Endothelial cell (in vitro differentiated cells): ENCODE measurements at places on chromosomes 5 and 9.

DNA sequence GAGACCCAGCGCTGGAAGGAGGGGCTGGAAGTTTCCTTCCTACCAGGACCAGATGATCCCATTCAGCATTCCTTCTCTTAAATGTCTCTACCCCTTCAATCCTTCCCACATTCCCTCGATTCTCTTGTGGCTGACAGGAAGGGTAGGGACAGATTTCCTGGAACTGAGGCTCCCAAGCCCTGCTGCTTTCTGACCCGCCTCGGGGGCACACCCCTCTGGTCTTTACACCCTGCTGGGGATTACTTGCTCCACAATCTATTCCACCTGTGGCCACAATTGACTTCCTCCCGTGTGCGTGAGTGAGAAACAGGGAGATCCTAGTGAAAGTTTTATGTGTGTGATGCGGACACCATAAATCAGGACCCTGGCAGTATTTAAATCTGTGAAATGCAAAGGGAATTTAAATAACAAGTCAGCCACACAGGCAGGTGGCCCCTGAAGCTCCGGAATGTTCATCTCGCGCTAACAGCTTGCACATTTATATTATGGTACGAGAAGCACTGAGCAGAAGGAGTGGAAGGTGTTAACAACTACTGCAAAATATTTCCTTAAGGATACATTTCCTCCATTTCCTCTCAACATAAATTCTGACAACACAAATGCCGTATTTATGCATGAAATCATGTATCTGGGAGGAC lies 237.5 kb downstream of the SLIT3 start:
- no peak for DNase-seq

DNA sequence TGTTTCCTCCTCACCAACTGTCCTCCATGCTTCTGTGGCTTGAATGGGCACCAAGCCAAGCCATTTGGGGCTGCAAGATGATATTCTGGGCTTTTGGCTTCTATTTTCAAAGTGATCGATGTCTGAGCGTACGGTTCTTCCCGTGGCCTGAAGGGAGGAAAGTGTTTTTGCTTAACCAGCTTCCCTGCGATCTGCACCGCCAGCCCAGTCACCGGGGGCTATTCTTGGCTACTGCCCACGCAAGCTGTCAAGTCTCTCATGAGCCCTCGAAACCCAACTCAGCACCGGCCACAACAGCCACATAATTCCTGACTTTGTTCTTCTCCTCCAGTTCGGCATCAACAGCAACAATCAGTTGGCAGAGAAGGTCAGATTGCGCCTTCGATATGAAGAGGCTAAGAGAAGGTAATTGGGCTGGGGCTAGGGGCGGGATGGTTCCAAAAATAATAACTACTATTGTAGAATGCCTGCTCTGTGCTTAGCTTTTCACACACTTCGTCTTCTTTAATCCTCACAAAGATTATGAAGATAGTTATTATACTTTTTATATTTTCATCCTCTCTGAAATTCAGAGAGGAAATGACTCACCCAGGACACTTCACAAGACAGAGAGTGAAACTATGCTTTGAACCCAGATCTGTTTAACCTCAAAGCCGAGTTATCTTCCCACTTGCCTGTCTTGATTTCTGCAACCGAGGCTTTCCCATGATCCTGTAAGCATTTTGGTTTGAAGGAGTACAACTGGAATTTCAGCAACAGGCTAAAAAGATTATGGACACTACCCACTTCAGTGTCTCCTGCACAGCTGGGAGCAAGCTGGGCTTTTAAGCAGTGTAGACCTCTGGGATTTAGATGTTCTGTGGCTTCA lies 76.4 kb upstream of the RARS1 start:
- DNase-seq: no peak

GRCh38 chr5:167653645-167654106 lies 637.8 kb upstream of the WWC1 start:
- DNase-seq: no peak

GRCh38 chr5:124951105-124951504 lies 204.7 kb upstream of the ZNF608 start:
- DNase-seq: no peak

DNA sequence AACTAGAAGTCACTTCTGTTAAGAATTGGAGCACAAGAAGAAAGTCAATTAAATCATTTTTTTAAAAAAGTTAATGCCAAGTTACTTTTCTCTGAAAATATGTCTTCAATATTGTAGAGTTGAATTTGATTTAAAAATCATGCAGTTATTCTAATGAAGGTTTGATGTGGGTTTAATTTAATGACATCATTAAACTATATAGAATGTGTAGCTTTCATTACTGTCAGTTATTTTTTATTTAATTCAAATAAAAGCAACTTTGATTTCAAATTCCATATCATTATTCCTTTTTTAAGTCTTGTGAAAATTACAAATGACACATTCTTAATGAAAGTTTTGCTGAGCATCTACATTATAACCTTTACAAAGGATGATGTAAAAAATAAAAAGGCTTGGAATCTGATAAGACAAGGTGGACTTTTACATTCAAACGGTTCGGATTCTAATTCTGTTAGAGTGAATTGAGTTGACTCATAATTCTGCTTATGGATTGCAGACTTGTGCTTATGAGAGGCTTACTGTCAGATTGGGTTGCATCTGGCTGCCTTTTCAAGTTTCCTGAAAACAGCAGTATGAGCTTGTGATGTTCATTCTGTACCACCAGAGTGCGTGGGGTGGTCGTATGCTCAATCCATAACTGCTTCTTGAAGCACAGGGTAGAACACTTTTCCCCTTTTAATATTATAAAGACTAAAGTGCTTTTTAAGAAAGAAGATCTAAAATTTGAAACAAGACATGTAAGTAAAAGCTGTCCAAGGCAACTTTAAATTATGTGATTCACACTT lies 253.0 kb upstream of the ARRDC3 start:
- DNase-seq: no peak

DNA sequence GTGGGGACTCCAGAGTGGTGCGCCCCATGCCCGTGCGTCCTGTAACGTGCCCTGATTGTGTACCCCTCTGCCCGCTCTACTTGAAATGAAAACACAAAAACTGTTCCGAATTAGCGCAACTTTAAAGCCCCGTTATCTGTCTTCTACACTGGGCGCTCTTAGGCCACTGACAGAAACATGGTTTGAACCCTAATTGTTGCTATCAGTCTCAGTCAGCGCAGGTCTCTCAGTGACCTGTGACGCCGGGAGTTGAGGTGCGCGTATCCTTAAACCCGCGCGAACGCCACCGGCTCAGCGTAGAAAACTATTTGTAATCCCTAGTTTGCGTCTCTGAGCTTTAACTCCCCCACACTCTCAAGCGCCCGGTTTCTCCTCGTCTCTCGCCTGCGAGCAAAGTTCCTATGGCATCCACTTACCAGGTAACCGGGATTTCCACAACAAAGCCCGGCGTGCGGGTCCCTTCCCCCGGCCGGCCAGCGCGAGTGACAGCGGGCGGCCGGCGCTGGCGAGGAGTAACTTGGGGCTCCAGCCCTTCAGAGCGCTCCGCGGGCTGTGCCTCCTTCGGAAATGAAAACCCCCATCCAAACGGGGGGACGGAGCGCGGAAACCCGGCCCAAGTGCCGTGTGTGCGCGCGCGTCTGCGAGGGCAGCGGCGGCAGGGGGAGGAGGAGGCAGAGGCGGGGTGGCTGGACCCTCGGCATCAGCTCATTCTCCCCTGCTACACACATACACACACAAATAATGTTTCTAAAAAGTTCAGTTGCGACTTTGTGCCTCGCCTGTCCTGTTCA lies 668 bp downstream of the GLIS3 start:
- peak; percentile 47 for DNase-seq

- no peak for DNase-seq
Observed at GRCh38 chr5:150153957-150154617, 1.6 kb downstream of the PDGFRB start.
